Body of pancreas (tissue), 4 donors: ENCODE measurements at places on chromosomes 11 and 22. TPM values are rescaled to one million over a fixed set of nuclear protein-coding genes. Genes with fewer than 3 reads are reported as not detected.
A peak's percentile ranks its signal among the peaks of the same experiment; 100 is the strongest.

DNA sequence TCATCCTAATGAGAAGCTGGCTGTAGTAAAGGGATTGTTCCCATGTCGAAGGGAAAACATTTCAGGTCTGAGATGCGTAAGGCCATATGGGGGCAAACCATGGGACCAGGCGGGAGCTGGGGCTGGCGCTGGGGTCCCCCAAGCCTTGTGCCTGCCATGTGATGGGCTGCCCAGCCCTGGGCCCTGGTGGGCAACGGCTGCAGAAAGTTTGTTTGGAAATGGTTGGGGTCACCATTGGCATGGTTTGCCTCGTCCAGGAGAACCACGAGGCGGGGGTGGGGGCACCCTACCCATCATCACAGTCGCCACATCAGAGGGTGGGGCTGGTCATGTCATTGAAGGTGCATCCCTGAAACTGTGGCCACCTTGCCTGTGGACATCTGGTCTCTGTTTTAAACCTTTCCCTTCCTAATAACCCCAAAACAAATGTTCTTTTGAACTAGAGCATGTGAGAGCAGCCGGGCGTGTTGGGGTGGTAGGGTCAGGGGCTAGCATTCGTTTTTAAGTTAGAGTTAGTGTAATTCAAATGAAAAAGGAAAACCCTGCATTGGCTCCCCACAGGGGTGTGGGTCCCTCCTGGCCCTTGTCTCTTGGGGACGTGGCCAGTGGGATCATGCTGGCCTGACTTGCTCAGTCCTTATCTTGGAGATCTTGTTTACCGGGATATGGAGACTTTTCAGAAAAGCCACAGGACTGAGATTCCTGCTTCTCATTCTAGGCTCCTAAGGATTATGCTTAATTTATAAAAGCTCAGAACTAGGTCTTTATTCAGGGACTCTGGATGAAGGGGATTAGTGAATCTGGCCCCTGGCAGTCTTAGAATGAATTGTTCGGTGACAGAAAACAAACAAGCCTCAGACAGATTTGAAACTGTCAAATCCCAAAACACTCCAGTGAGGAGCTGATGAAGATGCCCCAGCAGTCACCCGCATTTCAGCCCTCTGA lies 98.5 kb downstream of the CTTN start:
- no peak for DNase-seq

DNA sequence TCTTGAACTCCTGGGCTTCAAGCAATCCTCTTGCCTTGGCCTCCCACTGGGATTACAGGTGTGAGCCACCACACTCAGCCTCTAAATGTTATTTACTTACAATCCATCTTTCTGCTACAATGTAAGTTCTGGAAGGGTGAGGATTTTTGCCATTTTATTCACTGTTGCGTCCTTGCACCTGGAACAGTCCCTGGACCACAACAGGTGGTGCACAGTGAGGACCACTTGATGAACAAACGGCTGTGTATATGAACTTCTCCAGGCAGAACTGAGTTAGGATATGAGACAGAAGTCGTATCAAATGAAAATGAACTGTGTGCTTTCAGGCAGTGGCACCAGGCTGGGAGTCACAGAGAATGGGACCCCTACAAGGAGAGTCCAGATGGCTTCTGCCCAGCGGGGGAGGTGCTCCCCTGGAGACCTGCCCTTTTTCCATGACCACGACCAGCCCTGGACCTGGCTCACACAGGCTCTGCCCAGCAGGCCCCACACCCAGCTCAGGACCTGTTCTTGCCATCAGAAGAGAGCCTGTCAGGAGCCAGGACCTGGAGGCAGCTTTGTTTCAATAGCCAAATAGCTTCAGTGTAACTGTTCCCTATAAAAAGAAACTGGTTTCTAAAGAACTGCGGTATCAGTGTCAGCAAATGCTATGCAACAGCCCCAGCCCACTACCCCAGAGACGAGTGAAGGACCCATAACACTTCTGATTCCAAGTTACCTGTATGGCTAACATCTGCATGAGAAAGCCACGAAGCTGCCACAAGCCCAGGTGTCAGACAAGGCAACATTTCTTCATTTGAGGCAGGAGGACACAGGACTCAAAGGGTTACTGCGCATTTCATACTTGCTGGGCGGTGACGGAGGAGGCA lies 104.9 kb downstream of the MICAL3 start:
- DNase-seq, result no peak

DNA sequence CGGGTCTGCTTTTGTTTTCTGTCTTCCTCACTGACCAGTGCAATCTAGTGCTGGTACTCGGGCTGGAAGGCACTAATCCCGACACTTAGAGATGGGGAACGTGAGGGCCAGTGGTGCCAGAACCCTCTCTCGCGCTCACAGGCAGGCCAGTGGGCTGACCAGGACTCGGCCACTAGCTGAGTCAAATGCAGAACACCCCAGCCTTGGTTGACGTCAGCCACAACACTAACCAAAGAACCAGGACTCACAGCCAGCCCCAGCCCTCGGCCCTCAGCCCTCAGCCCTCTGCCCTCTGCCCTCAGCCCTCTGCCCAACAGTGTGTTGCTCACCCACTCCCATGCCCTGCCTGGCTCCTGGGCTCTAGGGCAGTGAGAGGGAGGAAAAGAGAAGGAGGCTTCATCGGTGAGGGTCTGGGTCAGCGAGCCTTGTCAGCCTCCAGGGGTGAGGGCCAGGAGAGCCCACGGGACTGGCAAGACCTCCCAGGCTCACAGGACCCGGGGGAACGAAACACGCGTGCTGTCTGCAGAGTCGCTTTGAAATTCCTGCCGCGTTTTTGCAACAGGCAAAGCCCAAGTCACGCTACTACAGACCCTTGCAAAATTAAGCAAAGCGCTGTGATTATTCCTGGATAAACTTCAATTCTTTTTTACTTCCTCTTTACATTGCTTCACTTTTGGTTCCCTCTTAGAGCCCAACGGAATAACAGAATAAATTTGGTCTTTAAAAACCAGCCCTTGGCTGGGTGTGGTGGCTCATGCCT lies 27.5 kb downstream of the KIAA0930 start:
- no peak for DNase-seq

DNA sequence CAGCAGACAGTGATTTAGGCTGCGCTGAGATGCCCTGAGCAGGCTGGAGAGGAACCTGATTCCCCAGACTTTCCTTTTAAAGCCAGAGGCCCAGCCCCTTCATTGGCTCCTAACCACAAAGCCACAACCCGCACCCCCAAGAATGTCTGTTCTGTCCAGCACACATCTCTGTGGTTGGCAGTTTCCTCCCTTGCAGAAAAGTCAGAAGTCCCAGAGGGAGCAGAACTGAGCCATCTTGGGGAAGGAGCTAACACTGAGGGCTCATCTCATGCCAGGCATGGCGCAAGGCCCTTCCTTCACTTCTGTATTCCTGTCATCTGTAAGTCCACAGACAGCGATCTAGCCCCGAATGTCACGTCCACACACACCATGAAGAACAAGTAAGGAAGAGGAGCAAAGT lies 97.1 kb upstream of the SYT13 start:
- DNase-seq, result no peak

The C22orf42 gene
- total RNA-seq, result 1.6 TPM

The SLC29A2 gene
- total RNA-seq, result 5.4 TPM

The CCDC73 gene
- not detected for total RNA-seq

- no peak for DNase-seq
These were observed 1272.2 kb downstream of the LRRC4C start for GRCh38 chr11:40187295-40187694.

The APOA5 gene
- total RNA-seq, result not detected

DNA sequence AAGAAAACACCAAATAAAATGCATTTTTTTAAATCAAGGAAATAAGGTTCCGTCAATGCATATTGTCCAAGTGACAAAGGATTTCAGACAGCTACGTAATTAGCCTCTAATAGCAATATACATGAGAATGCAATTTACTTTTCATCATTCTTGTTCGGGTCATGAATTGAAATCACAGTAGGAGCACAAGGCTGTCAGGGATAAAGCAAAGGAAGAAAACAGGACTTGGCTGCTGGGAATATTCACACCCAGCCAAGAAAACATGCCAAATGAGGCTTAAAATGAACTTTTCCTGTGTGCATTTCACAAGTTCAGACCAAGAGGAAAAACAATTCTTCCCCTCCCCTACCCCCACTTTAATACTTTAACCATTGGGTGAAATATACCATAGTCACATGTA lies 188.6 kb downstream of the CWF19L2 start:
- DNase-seq, result no peak

GRCh38 chr11:46972343-46972742 lies 35.8 kb downstream of the CSTPP1 start:
- no peak for DNase-seq

The MYEOV gene
- 2.3 TPM for total RNA-seq

- peak; percentile 72 for DNase-seq
These were observed 213.3 kb downstream of the MN1 start for GRCh38 chr22:27588268-27588667.

The STT3A gene
- total RNA-seq, result 22.1 TPM

DNA sequence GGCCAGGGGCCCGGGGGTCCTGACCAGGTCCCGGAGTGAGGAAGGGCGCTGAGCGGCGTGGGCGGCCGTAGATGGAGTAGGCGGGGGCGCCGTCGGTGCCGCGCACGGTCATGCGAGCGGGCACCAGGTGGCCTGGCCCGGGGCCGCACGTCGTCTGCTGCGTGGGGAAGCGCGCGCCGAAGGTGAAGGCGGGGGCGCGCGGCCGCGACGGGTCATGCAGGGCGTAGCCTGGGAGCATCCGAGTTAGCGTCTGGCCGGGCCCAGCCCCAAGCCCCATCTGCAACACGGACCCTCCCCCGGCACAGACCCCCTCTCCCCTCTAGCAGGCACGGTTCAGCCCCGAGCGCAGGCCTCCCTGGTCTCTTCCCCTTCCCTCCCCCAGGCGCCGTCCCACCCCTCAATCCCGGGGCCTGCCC lies 1.7 kb upstream of the TYMP start:
- DNase-seq, result peak; percentile 58

DNA sequence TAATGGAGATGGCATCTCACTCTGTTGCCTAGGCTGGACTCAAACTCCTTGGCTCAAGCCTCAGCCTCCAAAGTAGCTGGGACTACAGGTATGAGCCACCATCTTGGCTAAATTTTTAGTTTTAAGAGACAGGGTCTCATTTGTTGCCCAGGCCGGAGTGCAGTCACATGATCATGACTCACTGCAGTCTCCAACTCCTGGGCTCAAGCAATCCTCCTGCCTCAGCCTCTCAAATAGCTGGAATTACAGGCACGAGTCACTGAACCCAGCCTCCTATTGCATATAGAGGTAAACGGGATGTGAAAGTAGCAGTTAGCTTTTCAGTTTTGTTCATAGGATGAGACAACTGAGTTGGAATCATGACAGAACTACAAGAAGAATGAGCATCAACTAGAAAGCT lies 9.5 kb upstream of the NAALAD2 start:
- DNase-seq, result no peak

The TTLL1 gene
- total RNA-seq, result 7.0 TPM

DNA sequence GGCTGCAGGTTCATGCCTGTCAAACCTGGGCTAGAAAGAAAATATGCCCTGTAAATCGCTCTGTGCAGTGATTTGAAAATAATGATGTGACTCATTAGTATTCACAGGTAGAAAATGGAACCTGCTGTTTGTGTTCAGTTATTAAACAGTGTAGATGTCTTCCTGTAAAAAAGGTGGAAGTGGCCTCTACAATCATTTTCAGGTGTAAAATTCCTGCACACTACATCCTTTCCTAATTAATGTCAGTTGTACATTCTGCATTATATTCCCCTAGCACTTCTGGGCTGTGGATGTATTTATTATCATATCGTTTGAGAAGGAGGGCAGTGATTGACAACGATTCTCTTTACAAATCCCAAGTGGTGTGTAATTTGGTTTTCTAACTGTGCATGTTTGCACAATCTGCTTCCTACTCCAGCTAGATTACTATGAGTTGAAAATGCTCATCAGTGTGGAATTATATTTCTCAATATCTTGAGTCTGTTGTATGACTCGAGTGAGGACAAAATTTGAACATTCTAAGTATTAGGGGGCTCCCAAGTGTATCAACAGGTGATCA lies 454.0 kb upstream of the DDI1 start:
- DNase-seq, result no peak

GRCh38 chr11:79857377-79858214 lies 416.8 kb upstream of the TENM4 start:
- no peak for DNase-seq

GRCh38 chr11:118265954-118266353 lies 1.9 kb upstream of the MPZL2 start:
- DNase-seq, result peak; percentile 28

- no peak for DNase-seq
These were observed 214.3 kb downstream of the CTTN start for GRCh38 chr11:70612459-70613141.

The OR52K2 gene
- not detected for total RNA-seq

- no peak for DNase-seq
These were observed 5.1 kb downstream of the RCOR2 start for GRCh38 chr11:63911876-63912275.

GRCh38 chr11:35272391-35272902 lies 133.5 kb downstream of the CD44 start:
- no peak for DNase-seq

The SLC22A8 gene
- total RNA-seq, result not detected
